Glutamatergic neuron (in vitro differentiated cells): ENCODE measurements at places on chromosomes 12 and 14. TPM values are rescaled to one million over a fixed set of nuclear protein-coding genes. Genes with fewer than 3 reads are reported as not detected.

DNA sequence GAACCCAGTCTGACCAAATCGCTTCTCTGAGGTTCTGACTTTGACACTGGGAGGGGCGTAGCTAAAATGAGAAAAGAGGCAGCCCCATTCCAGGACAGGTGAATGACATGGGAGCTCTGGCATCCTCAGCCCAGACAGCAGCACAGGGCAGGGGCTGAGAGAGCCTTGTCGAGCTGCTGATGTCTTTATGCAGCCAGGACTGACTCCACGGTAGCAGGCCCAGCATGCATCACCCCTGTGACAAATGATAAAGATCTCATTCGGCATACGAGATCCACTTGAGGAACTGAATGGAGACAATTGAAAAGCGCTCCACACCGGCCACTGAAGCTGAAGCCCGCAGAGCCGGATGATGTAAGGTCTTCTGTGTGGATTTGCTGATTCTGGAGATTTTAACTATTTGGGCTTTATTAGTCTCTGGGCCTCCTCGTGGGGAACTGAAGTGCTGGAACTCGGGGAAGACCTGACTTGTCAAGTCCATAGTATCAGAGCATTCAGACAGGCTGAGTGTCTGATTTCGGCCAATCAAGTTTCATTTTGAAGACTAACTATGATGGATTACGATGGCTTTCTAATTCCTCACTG is 56.9 kb upstream of the MAP1LC3B2 start:
- peaks cover 4% of the 10 kb centered on the region for H3K4me1 ChIP-seq
- peaks cover 4% of the 10 kb centered on the region for H3K27me3 ChIP-seq
- no peak for DNase-seq
- H3K27ac ChIP-seq: no peak overlapping the region
- no peaks in the 10 kb centered on the region for H3K36me3 ChIP-seq

DNA sequence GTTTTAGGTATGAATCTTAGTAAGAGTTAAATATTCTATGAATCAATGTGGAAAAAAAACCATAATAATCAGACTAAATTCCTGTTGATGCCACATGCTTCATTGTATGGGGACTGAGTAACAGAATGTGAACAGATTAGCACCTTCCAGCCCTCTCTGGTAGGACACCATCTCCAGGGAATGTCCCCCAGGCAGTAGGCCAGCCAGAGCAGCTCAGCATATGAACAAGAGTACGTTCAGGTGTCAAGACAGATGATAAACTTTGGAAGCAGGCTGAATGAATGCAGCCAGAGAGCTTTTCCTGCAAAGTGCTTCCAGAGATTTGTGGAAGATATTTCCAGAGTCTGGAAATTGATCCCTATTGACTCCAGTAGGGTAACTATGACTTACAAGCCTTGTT is 204.4 kb downstream of the RPS29 start:
- no peak overlapping the region for H3K27ac ChIP-seq
- no peak overlapping the region for H3K4me3 ChIP-seq
- H3K4me1 ChIP-seq: no peaks in the 10 kb centered on the region
- H3K36me3 ChIP-seq: no peaks in the 10 kb centered on the region

- peaks cover 8% of the 10 kb centered on the region for H3K36me3 ChIP-seq
- H3K4me1 ChIP-seq: no peaks in the 10 kb centered on the region
- peaks cover 3% of the 10 kb centered on the region for H3K27me3 ChIP-seq
- no peak overlapping the region for H3K4me3 ChIP-seq
These were observed 22.7 kb upstream of the ULK1 start for GRCh38 chr12:131871677-131872076.

DNA sequence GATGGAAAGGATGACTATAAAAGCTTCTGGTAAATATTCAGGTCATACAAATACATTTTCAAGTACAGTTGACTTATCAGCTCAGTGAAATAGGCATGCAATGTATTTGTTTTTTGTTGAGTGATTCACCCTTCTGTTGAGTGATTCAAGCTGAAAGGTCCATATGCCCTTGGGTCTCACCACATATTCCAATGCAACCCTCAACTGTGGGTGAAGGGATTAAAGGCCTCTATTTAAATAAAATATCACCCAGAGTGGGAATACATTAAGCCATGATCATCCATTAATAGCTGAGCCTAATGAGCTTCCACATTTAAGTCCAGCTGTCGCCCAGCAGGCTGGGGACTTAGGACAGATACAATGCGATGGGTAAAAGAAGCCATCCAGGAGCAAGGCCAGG is 120.2 kb downstream of the CRACR2A start:
- H3K4me3 ChIP-seq: peak overlapping the region; percentile 72
- peak overlapping the region; percentile 95 for H3K27ac ChIP-seq
- peak; percentile 48 for DNase-seq
- H3K27me3 ChIP-seq: peaks cover 21% of the 10 kb centered on the region
- no peaks in the 10 kb centered on the region for H3K36me3 ChIP-seq

DNA sequence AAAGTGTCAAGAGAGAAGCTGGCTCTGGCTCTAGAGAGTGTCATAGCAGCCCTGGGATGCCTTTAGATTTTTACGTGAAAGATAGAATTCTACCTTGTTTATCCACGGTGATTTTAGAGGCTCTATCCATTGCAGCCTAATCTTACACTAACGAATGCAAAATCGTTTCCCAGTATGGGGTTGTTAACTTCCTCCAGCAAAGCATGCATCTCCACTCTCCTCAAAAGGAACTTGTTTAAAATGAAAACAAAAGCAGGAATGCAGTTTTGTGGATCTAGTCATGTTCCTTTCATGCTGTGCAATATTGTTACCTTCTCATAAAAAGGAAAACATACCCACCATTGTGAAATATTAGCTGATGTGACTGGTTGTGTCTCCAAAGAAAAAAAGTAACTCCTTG is 88.4 kb downstream of the ANO2 start:
- H3K4me3 ChIP-seq: peak overlapping the region; percentile 7
- no peaks in the 10 kb centered on the region for H3K36me3 ChIP-seq
- H3K27ac ChIP-seq: peak overlapping the region; percentile 59

Gene CPNE6
- 0.44 TPM for total RNA-seq

- DNase-seq: no peak
- H3K4me3 ChIP-seq: peak overlapping the region; percentile 42
- H3K36me3 ChIP-seq: no peaks in the 10 kb centered on the region
- H3K4me1 ChIP-seq: peaks cover 19% of the 10 kb centered on the region
These were observed 225.7 kb downstream of the TMTC2 start for GRCh38 chr12:82912406-82912805.

Gene PTPRQ
- total RNA-seq: not detected

DNA sequence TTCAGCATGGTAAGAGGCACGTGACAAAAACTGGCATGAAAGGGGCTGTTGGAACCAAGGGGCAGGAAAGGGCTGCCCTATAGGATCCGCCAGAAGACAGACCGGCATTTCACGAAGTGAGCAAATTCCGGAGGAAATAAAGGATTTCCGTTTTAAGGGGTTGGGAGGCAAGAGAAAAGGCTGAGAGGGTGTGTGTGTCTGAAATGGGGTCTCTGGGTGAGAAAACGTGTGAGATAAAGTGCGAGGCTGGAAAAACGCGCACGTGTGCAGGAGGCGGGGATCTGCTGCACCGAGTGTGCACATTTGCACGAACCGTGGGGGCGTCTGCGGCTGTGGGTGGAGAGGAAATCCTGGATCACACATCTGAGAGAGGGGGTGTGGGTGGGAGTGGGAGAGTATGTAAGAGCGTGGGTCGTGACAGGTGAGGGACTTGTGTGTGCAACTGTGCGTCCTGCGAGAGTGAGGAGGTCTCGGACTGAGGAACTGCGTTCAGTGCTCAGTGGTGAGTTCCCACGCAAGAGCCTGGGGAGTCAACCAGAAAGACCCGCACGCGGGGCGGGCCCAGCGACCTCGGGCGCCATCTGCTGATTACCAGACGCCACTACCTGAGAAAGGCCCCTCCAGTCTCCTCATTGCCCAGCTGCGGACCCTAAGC is 37.0 kb upstream of the P2RX7 start:
- peak overlapping the region; percentile 70 for H3K4me3 ChIP-seq
- peaks cover 4% of the 10 kb centered on the region for H3K36me3 ChIP-seq
- peak; percentile 80 for DNase-seq

DNA sequence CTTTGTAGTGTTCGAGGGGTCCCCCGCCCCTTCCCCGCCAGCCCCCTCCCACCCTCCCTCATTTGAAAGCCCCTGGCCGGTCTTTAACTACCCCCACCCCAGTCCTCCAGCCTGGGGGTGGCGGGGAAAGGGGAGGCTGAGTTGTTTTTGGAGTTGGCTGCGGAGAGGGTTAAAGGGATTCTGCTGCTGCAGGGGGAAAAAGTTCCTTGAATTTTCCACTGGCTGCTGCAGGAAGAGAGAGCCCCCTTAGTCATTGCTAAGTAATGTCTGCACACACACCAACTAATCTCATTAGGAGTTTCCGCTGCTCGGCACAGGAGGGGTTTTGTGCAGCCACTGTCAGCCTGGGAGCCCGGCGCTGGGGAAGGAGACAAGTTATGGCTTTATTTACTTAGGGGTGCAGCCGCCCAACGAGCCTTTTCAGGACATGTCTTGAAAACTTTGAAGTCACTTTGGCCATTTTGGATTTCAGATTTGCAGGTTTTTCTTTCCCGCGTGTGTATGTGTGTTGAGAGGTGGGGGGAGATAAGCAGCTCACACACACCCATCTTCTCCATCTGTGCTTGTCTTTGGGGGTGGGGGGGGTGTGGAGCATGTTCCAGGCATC is 1.8 kb downstream of the ELK3 start:
- no peak for DNase-seq
- peaks cover 17% of the 10 kb centered on the region for H3K4me1 ChIP-seq
- peak overlapping the region; percentile 91 for H3K4me3 ChIP-seq
- peaks cover 9% of the 10 kb centered on the region for H3K27me3 ChIP-seq
- no peaks in the 10 kb centered on the region for H3K36me3 ChIP-seq

DNA sequence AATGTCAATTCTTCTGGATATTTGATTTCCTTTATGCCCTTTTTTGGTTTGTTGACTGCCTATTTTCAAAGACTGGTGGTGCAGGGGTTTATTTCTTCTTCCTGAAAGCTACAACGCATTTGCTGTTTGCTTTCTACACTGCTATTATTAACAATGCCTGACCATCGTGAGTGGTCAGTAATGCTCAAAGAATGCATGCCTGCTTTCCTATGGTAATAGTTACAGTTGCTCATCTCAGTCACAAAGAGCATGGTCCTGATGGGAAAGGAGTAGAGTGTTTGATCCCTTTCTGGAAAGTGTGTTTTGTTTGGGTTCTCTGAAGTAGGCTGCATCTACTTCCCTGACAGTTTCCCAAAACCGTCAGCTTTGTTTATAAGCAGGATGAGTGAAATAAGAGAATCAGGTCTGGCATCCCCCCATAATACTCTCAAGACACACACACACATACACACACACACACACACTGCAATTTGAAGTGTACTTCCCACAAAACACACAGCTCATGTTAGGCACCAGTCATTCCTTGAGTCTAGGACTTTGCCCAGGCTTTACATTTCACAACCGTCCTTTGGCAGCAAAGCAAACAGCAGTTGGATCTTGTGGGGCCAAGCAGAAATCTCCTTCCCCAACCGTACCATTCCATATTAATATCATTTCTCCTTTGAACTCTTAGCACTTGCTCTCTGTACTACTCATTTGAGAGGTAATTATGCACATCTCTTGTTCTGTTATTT is 56.6 kb downstream of the SUDS3 start:
- no peaks in the 10 kb centered on the region for H3K27me3 ChIP-seq
- H3K4me3 ChIP-seq: no peak overlapping the region
- no peak overlapping the region for H3K27ac ChIP-seq
- no peak for DNase-seq
- H3K4me1 ChIP-seq: peaks cover 6% of the 10 kb centered on the region

GRCh38 chr12:92167075-92167474 is 21.4 kb upstream of the BTG1 start:
- peak overlapping the region; percentile 63 for H3K4me3 ChIP-seq
- H3K27ac ChIP-seq: no peak overlapping the region
- DNase-seq: no peak

GRCh38 chr14:100116134-100116533 is 43.3 kb downstream of the DEGS2 start:
- H3K36me3 ChIP-seq: no peaks in the 10 kb centered on the region
- no peak for DNase-seq
- H3K27ac ChIP-seq: no peak overlapping the region
- H3K27me3 ChIP-seq: peaks cover 10% of the 10 kb centered on the region
- H3K4me3 ChIP-seq: no peak overlapping the region
- H3K4me1 ChIP-seq: no peaks in the 10 kb centered on the region

Gene BEST3
- total RNA-seq: not detected

- no peaks in the 10 kb centered on the region for H3K36me3 ChIP-seq
- DNase-seq: peak; percentile 55
- peak overlapping the region; percentile 90 for H3K27ac ChIP-seq
- H3K4me1 ChIP-seq: peaks cover 20% of the 10 kb centered on the region
These were observed 223.7 kb downstream of the TMTC2 start for GRCh38 chr12:82910246-82910893.

- no peaks in the 10 kb centered on the region for H3K4me1 ChIP-seq
- no peak for DNase-seq
- H3K4me3 ChIP-seq: no peak overlapping the region
- no peaks in the 10 kb centered on the region for H3K36me3 ChIP-seq
- no peak overlapping the region for H3K27ac ChIP-seq
These were observed 174.3 kb upstream of the PWP1 start for GRCh38 chr12:107511292-107511691.

Gene KRT6C
- total RNA-seq: not detected

Gene ACSM4
- total RNA-seq: not detected
